ENCODE measurements at places on chromosomes 13 and 19. TPM values are rescaled to one million over a fixed set of nuclear protein-coding genes. Genes with fewer than 3 reads are reported as not detected.

ZNF600 gene
- 10.2 TPM for total RNA-seq

DLEU7 gene
- total RNA-seq: not detected

- DNase-seq: no peak
These were observed 3.6 kb upstream of the DNAJC15 start for GRCh38 chr13:43019811-43020210.

- no peak for DNase-seq
These were observed 1.2 kb downstream of the SLC7A9 start for GRCh38 chr19:32868206-32868950.

GRCh38 chr19:16418597-16418962 lies 53.2 kb downstream of the EPS15L1 start:
- DNase-seq: no peak

- peak; percentile 24 for DNase-seq
These were observed 61.8 kb downstream of the AKAP11 start for GRCh38 chr13:42333613-42334328.
